ENCODE measurements at places on chromosomes 16 and 17.
A peak's percentile ranks its signal among the peaks of the same experiment; 100 is the strongest.

- peak; percentile 85 for DNase-seq
Measured at GRCh38 chr17:79850571-79851460, 11.6 kb upstream of the CBX4 start.

DNA sequence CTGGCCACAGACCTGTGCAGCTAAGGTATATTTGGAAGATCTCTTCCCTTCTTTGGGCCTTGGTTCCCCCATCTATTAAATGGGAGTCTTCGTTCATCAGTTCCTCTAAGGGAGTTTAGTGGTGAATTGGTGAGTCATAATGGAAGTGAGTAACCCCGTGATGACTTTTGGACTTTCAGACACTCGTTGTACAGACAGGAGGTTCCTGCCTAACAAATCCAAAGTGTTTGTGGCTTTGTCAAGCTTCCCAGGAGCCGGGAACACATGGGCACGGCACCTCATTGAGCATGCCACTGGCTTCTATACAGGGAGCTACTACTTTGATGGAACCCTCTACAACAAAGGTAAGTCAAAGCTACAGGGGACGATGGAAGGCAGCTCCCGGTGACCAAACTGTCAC is 40.4 kb downstream of the WSCD1 start:
- peak; percentile 49 for DNase-seq

- DNase-seq = no peak
Measured at GRCh38 chr16:81639348-81639747, 139.7 kb upstream of the PLCG2 start.

GRCh38 chr17:61335845-61336655 is 63.6 kb upstream of the TBX2 start:
- DNase-seq = no peak

DNA sequence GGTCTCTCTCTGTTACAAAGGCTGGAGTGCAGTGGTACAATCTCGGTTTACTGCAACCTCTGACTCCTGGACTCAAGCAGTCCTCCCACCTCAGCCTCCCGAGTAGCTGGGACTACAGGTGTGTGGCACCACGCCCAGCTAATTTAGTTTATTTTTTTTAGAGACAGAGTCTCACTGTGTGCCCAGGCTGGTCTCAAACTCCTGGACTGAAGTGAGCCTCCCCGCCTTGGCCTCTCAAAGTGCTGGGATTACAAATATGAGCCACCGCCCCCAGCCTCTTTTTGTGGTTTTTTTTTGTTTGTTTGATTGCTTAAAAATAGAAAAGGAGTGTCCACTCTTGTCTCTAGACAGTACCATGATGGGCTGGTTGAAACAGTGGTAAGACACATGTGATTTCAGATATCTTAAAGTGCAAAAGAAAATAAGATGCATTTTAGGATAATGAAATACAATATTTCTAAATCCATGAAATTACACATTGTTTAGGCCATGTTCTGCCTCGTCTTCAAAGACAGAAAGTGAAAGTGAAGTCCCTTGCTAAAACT is 27.4 kb downstream of the KIAA0513 start:
- no peak for DNase-seq

- no peak for DNase-seq
Measured at GRCh38 chr16:79163691-79164387, 436.7 kb downstream of the MAF start.

GRCh38 chr16:9258423-9259051 is 167.1 kb downstream of the HAPSTR1 start:
- peak; percentile 18 for DNase-seq

DNA sequence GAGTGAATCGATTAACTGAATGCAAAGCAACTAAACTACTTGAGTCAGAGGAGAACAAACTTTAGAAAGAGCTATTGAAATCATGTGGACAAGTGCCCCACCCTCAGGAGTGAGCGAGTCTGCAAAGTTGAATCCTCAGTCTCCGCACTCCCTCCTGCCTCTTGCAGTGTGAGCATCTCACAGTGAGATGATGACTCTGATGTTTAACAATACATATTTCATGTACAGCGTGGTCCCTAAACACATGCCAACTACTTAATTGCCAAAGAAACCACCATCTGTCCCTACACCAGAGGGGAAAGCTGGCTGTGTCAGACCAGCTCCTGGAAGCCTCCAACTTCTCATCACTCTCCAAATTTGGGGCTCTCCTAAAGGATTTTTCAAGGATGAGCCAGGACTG is 31.2 kb downstream of the PIMREG start:
- DNase-seq = no peak

- DNase-seq = no peak
Measured at GRCh38 chr16:49660626-49661025, 195.3 kb downstream of the ZNF423 start.

DNA sequence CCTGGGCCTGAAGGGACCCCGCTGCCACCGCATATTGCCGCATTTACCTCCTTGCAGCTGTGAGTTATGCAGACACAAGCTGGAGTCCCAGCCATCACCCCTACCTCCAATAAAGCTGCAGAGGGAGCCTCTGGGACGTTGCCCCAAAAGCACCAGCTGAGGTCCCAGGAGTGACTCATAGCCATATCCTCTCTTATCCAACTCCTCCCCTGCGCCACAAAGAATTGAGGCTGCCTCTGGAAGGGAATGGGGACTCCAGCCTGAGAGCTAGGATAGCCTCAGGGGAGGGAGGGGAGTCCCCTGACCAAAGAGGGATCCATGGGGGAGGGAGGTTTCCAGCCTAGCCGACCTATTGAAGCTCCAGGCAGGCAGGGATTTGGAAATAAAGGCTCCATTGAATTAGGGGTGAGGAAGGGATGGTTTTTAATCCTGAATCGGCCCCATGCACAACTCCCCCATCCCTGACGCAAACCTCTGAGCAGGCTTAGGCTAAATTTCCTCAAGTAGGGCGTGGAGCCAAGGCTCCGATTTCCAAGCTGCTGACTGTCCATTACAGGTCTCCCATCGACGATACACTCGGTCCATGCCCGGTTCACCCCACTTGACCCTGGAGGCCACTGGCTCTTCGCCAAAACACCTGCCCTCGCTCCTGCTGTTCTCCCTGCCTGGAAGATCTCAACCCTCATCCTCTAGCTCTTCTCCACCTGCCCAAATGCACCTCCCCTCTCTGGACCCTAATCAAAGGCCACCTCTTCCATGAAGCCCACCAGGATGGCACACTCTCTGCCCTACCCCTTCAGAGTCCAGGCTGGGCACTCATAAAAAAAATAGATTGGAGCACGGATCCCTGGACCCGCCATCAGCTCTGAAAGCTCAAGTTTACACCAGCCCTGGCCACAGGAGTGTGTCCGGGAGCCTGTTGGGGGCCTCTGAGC is 27.5 kb downstream of the PIMREG start:
- DNase-seq = peak; percentile 78

DNA sequence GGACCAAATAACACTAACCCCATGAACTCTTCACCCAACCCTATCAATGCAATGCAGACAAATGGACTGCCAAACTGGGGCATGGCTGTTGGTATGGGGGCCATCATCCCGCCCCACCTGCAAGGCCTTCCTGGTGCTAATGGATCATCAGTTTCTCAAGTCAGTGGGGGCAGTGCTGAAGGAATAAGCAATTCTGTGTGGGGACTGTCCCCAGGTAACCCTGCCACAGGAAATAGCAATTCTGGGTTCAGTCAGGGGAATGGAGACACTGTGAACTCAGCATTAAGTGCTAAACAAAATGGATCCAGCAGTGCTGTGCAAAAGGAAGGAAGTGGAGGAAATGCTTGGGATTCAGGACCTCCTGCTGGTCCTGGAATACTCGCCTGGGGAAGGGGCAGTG is 78.9 kb downstream of the TMC6 start:
- DNase-seq = no peak

DNA sequence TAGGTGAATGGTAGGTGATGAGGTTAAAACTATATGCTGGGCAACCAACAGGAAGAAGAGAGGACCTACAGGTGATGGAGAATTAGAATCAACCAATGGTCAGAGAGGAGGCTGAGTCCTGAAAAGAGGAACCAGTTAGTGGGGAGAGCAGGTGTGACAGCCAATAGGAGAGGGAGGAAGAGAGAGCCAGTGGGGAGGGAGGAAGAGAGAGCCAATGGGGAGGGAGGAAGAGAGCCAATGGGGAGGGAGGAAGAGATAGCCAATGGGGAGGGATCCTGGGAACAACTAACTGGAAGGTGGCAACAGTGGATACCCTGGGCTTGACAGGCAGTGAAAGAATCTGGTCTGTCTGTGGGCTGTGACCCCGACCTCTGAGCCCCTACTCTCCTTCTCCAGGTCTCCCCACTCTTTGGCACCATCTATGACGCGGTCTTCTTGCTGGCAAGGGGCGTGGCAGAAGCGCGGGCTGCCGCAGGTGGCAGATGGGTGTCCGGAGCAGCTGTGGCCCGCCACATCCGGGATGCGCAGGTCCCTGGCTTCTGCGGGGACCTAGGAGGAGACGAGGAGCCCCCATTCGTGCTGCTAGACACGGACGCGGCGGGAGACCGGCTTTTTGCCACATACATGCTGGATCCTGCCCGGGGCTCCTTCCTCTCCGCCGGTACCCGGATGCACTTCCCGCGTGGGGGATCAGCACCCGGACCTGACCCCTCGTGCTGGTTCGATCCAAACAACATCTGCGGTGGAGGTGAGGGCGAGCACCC is 3.7 kb downstream of the GUCY2D start:
- DNase-seq = no peak
